MV-4-11 (cell line): ENCODE measurements at places on chromosomes 11 and 22.

DNA sequence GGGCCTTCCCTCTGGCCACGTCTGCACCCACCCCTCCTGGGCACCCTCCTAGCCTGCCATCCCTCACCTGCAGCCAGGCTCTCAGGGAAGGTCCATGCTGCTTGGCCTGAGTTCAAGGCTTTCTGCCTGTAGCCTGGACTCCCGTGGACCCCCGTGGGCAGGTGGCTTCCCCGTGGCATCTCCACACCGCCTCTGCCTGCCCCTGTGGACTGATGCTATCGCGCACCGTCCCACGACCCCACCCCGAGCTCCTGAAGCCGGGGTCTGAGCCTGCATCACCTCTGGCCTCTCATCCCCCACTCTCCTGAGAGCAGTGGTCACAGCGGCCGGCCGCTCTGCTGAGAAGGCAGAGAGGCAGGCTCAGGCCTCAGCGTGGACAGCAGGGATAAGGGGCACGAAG is 4.5 kb downstream of the IFITM5 start:
- no peak for DNase-seq

- no peak for DNase-seq
Measured at GRCh38 chr11:63901660-63902059, 15.3 kb downstream of the RCOR2 start.

DNA sequence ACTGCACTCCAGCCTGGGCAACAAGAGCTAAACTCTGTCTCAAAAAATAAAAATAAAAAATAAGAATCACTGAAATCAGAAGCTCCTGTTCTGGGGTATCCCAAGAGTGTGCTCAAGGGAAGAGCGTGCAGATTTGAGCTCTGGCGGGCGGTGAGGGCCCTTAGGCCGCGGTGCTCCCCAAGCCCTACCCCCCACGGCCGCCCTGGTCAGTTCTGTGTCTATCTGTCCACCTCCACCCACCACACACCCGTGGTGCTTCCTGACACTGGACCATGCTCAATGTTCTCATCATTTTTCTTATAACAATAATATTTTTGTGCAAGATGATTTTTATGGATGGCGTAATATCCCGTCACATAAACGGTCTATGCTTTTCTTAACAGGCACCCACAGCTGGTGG is 71.1 kb downstream of the RTL6 start:
- DNase-seq = no peak

DNA sequence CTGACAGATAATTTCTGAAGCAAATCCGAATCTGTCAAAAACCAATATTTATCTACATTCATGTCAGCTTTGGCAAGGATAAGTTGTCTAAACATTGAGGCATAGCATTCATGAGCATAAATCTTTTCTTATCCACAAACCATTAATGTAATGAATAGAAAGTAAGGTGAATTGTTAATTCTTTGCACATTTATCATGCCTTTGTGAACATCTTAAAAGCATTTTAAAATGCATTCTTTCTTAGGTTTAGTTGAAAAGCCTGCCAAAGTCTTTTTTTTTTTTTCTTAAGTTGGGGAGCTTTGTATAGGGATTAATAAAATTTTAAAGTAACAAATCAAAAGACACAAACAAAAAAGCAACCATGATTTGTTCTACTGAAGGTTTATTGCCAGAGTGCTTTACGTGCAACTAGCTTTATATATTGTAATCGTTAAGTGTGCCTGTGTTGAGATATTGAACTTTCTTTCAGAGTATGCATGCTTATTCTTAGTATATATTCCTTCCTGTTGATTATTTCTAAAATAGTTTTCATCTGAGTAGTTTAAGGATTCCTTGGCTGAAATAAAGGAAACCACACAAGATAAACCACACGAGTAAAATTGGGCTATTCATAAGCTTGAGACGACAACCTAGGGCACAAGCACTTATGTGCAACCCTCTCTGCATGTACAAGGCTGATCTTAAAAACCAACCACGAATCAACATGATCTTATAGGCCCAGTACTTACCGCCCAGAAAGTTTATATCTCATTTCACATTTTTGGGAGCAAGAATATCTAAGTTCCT is 1110.9 kb upstream of the CNTN5 start:
- DNase-seq = no peak

DNA sequence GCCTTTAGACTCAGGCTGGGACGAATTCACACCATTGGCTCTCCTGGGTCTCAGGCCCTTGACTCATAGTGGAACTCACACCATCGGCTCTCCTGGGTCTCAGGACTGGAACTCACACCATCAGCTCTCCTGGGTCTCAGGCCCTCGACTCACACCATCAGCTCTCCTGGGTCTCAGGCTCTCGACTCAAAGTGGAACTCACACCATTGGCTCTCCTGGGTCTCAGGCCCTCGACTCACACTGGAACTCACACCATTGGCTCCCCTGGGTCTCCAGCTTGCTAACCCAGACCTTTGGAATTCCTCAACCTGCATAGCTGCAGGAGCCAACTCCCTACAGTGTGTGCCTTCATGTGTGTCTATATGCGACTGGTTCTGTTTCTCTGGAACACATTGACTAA is 56.7 kb downstream of the SHISAL1 start:
- no peak for DNase-seq

GRCh38 chr11:78228467-78228866 is 39.7 kb downstream of the USP35 start:
- peak; percentile 64 for DNase-seq

DNA sequence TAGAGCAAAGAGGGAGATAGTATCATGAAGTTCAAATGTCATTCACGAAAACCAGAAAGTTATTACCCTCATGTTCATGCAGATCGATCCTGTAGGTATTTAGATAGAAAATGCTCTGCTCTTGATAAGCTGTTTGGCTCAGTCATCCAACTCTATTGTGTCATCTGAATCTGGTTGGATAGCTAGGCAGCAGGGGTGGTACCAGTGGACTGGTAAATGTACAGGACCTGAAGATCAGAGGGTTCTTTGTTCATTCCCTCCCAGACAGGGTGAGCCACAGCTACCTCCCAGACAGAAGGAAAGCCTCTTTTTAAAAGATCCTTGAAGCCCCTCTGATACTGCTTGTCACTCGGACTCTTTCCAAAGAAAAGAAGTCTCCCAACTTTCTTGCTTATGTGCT is 29.8 kb upstream of the DRD2 start:
- DNase-seq = no peak

- DNase-seq = no peak
Measured at GRCh38 chr11:109856928-109857327, 236.3 kb upstream of the ZC3H12C start.

GRCh38 chr22:19886605-19887255 is 32.1 kb upstream of the GNB1L start:
- DNase-seq = peak; percentile 99

- DNase-seq = no peak
Measured at GRCh38 chr11:66888282-66888681, 31.4 kb downstream of the LRFN4 start.

DNA sequence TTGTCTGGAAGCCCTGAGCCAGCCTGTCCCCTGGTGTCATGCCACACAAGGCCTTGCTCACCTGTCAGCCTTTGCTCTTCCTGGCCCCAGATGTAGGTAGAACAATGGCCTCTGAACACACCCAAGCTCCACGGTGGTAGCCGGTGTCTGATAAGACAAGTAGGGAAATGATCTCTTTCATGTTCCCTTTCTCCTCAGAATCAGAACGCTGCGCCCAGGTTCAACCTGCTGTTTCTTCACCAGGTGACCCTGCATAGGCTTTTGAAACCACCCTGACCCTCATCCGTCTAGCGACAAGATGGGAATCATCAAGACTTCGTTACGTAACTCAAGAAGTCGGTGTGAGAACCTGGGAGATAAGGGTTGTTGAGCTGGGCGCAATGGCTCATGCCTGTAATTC is 28.7 kb upstream of the YWHAH start:
- no peak for DNase-seq

DNA sequence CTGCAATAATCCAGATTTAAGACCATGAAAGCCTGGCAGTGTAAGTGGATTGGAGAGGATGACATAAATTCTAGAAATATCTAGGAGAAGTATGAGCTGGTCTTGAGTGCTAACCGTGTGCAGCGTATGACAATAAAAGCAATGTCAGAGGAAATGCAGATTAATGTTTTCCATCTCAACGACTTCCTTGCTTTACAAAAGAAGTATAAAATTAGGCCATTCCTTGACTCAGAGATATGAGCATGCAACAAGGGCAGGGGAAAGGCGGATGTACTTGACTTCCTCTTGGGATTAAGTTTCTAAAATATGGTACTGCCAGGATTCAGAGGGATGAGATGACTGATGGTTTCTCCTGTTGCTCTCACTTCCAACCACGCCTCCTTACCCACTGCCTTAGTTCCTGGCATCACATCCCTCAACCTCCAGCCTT is 32.3 kb downstream of the ADAMTS15 start:
- peak; percentile 53 for DNase-seq

DNA sequence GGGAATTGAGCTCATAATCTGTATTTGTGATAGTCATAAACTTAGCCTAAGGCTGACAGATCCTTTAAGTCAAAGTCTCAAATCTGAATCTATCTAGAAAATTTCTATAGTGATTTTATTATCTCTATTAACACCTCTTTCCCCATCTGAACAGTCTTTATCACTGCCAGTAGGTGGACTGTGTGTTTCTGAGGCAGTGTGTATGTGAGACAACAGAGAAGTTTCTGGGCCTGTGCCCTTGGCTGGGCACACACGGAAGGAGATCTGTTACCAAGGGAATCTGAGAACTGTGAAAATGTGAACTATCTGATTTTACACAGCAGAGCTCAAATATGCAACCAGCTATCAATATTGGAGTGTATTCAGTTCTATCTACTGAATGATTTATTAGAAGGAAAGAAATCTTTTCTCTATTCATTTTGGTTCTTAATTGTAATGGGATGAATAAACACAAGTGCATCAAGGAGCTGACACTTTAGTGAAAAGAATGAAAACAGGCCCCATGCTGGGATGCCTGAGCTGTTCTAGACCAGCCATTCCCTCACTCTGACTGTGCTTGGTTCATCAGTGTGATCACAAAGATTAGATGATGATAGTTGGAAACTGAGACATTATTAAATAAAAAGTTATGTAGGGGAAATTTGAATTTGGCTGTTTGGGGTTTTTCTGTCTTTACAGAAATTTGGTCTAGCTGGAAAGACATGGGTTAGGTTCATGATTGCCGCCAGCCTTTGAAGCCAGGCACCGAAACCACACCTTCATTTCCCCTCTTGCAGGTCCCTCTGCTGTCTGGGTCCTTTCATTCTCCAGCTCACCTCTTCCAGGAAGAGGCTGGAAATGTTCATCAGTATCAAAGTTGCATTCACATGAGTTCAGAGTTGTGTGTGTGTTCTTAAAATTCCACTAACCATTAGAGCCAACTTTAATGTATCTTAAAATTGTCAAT is 68.1 kb downstream of the LIF start:
- DNase-seq = no peak

DNA sequence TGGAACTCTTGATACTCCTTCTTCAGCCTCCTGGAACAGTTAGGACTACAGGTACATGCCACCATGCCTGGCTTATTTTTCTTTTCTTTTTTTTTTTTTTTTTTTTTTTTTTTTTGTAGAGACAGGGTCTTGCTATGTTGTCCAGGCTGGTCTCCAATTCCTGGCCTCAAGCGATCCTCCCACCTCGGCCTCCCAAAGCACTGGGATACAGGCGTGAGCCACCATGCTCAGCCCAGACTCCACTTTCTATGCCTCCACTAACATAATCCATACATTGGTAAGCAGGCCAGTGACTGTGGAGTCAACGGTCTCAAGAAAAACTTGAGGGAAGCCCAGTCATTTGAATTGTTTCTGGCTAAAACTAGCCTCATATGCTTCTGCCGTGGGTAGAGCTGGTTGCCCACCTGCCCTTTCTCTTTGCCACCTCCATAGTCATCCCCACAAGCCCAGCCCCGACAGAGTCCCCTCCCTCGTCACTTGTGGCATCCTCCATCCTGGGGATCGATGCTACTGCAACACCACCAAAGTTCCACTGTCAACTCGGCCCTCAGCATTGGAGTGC is 2.4 kb downstream of the SCN2B start:
- no peak for DNase-seq

GRCh38 chr11:71372693-71373657 is 75.2 kb downstream of the DHCR7 start:
- peak; percentile 35 for DNase-seq

GRCh38 chr22:43911351-43911750 is 12.3 kb upstream of the PNPLA3 start:
- DNase-seq = no peak

GRCh38 chr22:41584881-41585280 is 4.8 kb downstream of the PMM1 start:
- DNase-seq = no peak

GRCh38 chr11:76702336-76703128 is 32.0 kb upstream of the LRRC32 start:
- DNase-seq = no peak

- DNase-seq = peak; percentile 75
Measured at GRCh38 chr11:3058753-3059664, 1.8 kb upstream of the CARS1 start.

DNA sequence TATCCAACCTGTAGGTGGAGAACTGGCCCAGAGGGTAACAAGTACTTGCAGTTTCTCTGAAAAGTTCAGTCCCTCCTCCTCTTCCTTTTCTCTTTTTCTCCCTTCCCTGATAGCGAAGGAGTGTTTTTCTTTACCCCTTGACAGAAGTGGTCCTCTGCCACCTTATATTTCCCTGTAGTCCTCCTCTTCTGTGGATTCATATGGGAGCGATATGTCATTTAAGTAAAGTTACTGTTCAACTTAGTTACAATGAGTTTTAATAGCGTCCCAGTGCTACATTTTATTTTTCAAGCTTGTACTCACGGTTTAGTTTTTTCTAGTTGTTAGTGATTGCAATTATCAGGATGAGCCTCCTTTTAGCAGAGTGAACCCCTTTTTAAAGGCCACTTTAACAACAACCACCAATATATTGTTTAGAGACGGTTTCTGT is 1.4 kb downstream of the PCF11 start:
- DNase-seq = peak; percentile 39

- DNase-seq = no peak
Measured at GRCh38 chr22:20141186-20142077, 9.4 kb downstream of the CCDC188 start.

GRCh38 chr22:29055192-29055830 is 6.3 kb downstream of the C22orf31 start:
- DNase-seq = no peak

DNA sequence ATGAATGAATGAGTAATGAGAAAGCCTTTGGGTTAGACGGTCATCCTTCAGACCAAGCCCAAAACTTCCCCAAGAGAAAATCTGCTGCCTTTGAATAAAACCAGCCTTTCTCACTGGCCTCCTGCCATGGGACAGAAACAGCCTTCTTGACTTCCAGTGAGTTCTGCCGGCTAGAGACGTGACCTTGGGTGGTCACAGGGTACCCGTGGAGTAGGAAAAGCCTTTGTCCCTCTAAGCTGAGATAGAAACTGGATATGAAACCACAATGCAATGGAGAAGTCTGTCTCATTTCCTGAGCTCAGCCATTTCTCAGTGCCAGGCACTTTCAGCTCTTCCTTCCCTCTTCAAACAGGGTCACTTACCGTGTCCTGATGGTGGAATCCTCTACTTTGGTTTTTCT is 21.2 kb upstream of the YWHAH start:
- peak; percentile 80 for DNase-seq
